Mesothelial cell of epicardium (in vitro differentiated cells): ENCODE measurements at places on chromosomes 2 and 18. TPM values are rescaled to one million over a fixed set of nuclear protein-coding genes. Genes with fewer than 3 reads are reported as not detected.

Gene GAREM2
- 25.0 to 27.5 TPM (median 26.4 TPM) in 3 replicates for total RNA-seq

Gene ARL6IP6
- 22.3 to 29.4 TPM (median 25.9 TPM) in 3 replicates for total RNA-seq

Gene LMAN2L
- total RNA-seq: 30.5 to 33.3 TPM (median 31.4 TPM) in 3 replicates

Gene UGP2
- total RNA-seq: 92.6 to 99.1 TPM (median 96.7 TPM) in 3 replicates

Gene CFAP65
- total RNA-seq: not detected in 3 replicates

Gene HOXD4
- 0.67 to 1.4 TPM (median 1.3 TPM) in 3 replicates for total RNA-seq

Gene TMEM200C
- 9.5 to 11.7 TPM (median 11.2 TPM) in 3 replicates for total RNA-seq

Gene ATP6V1C2
- total RNA-seq: 0.09 to 0.27 TPM (median 0.27 TPM) in 3 replicates

DNA sequence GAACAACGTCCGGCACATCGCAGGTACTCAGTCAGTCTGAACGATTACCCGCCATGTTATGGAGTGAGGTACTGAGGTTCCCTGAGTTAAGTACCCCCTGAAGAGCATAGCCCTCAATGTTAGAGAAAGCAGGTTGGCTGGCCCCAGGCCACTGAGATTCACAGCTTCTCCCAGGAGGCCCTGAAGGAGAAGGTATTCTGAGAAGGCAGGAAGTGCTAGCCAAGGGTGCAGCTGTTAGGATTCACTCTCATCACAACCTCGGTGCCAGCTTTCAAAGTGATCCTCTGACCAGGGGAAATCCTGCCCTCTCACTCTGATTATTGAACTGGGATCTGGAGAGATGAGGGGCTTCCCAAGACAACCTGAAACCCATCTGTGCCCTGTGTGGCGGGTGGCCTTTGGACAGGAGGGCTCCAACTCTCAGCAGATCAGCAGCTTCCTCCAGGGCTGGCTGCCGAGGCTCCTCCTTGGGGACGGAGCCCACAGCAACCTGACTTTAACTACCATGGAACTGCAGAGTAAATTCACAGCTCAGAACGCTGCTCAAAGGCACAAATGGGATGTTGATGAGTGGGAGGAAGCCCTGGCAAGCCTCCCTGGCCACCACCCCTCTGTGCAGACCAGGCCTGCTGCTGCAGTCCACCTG, 7.8 kb downstream of the EHD3 start:
- peaks cover 34% of the 10 kb centered on the region for H3K4me1 ChIP-seq
- H3K27ac ChIP-seq: no peak overlapping the region
- peaks cover 10% of the 10 kb centered on the region for H3K36me3 ChIP-seq
- H3K27me3 ChIP-seq: no peaks in the 10 kb centered on the region
- DNase-seq: no peak

GRCh38 chr2:3195641-3196476, 181.8 kb downstream of the EIPR1 start:
- H3K27me3 ChIP-seq: no peaks in the 10 kb centered on the region
- no peak for DNase-seq
- no peak overlapping the region for H3K27ac ChIP-seq
- peaks cover 3% of the 10 kb centered on the region for H3K36me3 ChIP-seq
- H3K4me1 ChIP-seq: no peaks in the 10 kb centered on the region

- DNase-seq: no peak
- H3K4me3 ChIP-seq: peak overlapping the region; percentile 73
- H3K27ac ChIP-seq: peak overlapping the region; percentile 81
- H3K36me3 ChIP-seq: no peaks in the 10 kb centered on the region
- peaks cover 6% of the 10 kb centered on the region for H3K27me3 ChIP-seq
Observed at GRCh38 chr18:62521593-62521992, 1.2 kb upstream of the ZCCHC2 start.

GRCh38 chr2:202193881-202194353, 44.5 kb downstream of the SUMO1 start:
- H3K4me3 ChIP-seq: no peak overlapping the region
- DNase-seq: no peak
- H3K36me3 ChIP-seq: no peaks in the 10 kb centered on the region
- peaks cover 2% of the 10 kb centered on the region for H3K27me3 ChIP-seq
- no peak overlapping the region for H3K27ac ChIP-seq
- H3K4me1 ChIP-seq: no peaks in the 10 kb centered on the region

DNA sequence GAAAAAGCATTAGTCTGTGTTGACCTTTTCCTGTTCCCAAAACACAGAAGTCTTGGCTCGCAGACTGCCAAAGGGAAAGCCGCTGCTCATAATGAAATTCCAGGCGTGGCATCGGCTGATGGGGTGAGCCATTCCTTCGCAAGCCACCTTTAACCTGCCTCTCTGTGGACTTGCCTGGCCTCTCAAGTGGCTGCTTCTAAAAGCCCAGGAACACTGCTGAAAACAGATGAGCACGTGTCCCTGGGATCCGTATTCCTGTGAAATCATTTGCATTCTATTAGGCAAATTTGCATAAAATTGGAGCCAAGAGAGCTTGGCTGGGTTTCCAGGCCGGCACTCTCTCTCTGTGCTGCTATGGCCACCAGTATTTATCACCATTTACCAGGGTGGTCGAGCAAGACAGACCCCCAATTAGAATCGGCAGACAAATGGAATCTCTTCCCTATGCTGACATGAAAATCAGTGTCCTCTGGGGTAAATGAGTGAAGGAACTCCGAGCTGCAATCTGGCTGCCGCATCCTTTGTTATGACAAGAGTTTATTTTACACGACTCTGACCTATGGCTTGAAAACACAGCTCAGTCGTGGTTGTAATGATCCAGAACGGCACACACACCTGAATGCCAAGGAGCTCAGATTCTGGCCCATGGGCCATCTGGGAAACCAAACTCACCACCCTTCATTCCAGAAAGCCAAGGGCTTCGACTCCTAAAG, 21.7 kb downstream of the BCL2 start:
- H3K36me3 ChIP-seq: peaks cover 4% of the 10 kb centered on the region
- no peaks in the 10 kb centered on the region for H3K27me3 ChIP-seq
- no peak for DNase-seq
- H3K4me1 ChIP-seq: peaks cover 3% of the 10 kb centered on the region

GRCh38 chr2:54310961-54311360, 54.9 kb upstream of the TSPYL6 start:
- peaks cover 13% of the 10 kb centered on the region for H3K4me1 ChIP-seq
- no peaks in the 10 kb centered on the region for H3K36me3 ChIP-seq
- no peak for DNase-seq

GRCh38 chr18:9289698-9290097, 44.9 kb upstream of the TWSG1 start:
- no peak for DNase-seq
- H3K4me1 ChIP-seq: peaks cover 2% of the 10 kb centered on the region
- H3K36me3 ChIP-seq: peaks cover 11% of the 10 kb centered on the region
- no peak overlapping the region for H3K27ac ChIP-seq
- no peak overlapping the region for H3K4me3 ChIP-seq

- H3K4me3 ChIP-seq: no peak overlapping the region
- DNase-seq: no peak
- H3K27me3 ChIP-seq: peaks cover 43% of the 10 kb centered on the region
- H3K27ac ChIP-seq: no peak overlapping the region
- H3K36me3 ChIP-seq: no peaks in the 10 kb centered on the region
Observed at GRCh38 chr2:99555404-99555803, 65.6 kb upstream of the REV1 start.

- no peak overlapping the region for H3K27ac ChIP-seq
- H3K27me3 ChIP-seq: peaks cover 14% of the 10 kb centered on the region
- no peak overlapping the region for H3K4me3 ChIP-seq
Observed at GRCh38 chr2:132279930-132280615, 118.3 kb upstream of the ANKRD30BL start.

DNA sequence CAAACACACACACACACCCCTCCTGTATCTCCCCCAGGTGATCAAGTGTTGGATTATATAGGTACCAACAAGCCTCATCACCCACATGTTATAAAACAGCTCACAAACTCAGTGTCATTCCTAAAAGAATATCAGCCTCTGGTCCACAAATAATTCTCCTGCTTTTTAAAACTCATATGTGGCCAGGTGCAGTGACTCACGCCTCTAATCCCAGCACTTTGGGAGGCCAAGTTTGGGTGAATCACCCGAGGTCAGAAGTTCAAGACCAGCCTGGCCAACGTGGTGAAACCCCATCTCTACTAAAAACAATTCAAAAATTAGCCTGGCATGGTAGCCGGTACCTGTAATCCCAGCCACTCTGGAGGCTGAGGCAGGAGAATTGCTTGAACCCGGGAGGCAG, 87.8 kb downstream of the LRATD1 start:
- H3K36me3 ChIP-seq: no peaks in the 10 kb centered on the region
- peaks cover 3% of the 10 kb centered on the region for H3K4me1 ChIP-seq
- no peak overlapping the region for H3K27ac ChIP-seq
- DNase-seq: no peak

- H3K36me3 ChIP-seq: peaks cover 3% of the 10 kb centered on the region
- no peaks in the 10 kb centered on the region for H3K27me3 ChIP-seq
- H3K4me3 ChIP-seq: no peak overlapping the region
- peak overlapping the region; percentile 76 for H3K27ac ChIP-seq
- H3K4me1 ChIP-seq: peaks cover 21% of the 10 kb centered on the region
- DNase-seq: no peak
Observed at GRCh38 chr18:3664563-3665178, 214.7 kb downstream of the TGIF1 start.

DNA sequence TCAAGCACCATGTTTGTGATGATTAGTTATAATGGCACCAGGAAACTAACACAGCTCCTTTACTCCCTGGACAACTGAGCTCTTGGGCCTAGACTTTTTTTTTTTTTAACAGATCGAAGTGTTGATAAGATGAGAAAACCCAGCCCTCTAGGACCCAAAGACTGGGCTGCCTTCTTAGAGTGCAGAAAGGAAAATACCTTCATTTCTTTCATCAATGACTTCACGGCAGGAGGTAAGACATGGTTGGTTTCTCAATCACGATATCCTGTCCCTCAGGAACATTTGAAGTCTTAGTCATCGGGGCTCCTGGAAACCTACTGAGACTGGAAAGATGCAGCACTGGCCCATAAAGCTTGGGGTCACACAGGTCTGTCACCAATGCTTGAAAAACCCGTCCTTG, 84.7 kb downstream of the TNFRSF11A start:
- no peaks in the 10 kb centered on the region for H3K4me1 ChIP-seq
- H3K27me3 ChIP-seq: peaks cover 24% of the 10 kb centered on the region
- no peak overlapping the region for H3K27ac ChIP-seq
- no peak for DNase-seq

GRCh38 chr2:12556762-12557161, 160.0 kb upstream of the TRIB2 start:
- H3K36me3 ChIP-seq: no peaks in the 10 kb centered on the region
- DNase-seq: no peak
- H3K4me3 ChIP-seq: no peak overlapping the region

GRCh38 chr2:152792974-152793373, 74.6 kb downstream of the ARL6IP6 start:
- H3K4me1 ChIP-seq: peaks cover 15% of the 10 kb centered on the region
- H3K27ac ChIP-seq: peak overlapping the region; percentile 70
- H3K27me3 ChIP-seq: no peaks in the 10 kb centered on the region
- no peak for DNase-seq
- H3K4me3 ChIP-seq: no peak overlapping the region

- no peak for DNase-seq
- H3K27ac ChIP-seq: no peak overlapping the region
- H3K4me3 ChIP-seq: no peak overlapping the region
- no peaks in the 10 kb centered on the region for H3K36me3 ChIP-seq
Observed at GRCh38 chr2:9294764-9295163, 88.2 kb downstream of the ASAP2 start.

- H3K4me3 ChIP-seq: no peak overlapping the region
- no peaks in the 10 kb centered on the region for H3K36me3 ChIP-seq
- H3K4me1 ChIP-seq: peaks cover 21% of the 10 kb centered on the region
- H3K27ac ChIP-seq: no peak overlapping the region
- no peaks in the 10 kb centered on the region for H3K27me3 ChIP-seq
Observed at GRCh38 chr2:197210430-197210829, 100.2 kb downstream of the ANKRD44 start.

- H3K27ac ChIP-seq: no peak overlapping the region
- no peaks in the 10 kb centered on the region for H3K36me3 ChIP-seq
- no peak overlapping the region for H3K4me3 ChIP-seq
- no peak for DNase-seq
- peaks cover 2% of the 10 kb centered on the region for H3K4me1 ChIP-seq
Observed at GRCh38 chr18:38759457-38759856, 1193.9 kb upstream of the CELF4 start.

DNA sequence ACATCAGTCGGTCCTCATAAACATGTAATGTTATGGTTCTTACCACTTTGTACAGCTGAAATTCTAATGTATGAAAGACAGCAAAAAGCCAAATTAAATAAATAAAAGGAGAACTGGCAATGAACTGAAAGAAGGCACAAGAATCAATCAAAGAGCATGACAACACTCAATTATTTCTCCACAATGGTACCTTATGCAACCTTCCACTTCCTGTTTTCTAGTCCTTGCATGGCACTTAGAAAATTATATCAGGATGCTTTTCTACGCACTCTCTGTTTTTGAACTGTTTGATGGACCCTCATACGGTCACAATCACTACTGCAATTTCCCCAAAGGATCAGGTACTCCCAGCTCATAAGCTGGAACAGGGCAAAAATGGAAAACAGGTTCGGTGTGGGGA, 81.6 kb downstream of the EPB41L3 start:
- no peak overlapping the region for H3K4me3 ChIP-seq
- H3K27ac ChIP-seq: no peak overlapping the region
- no peaks in the 10 kb centered on the region for H3K27me3 ChIP-seq
- no peaks in the 10 kb centered on the region for H3K36me3 ChIP-seq
- peaks cover 58% of the 10 kb centered on the region for H3K4me1 ChIP-seq
- no peak for DNase-seq

GRCh38 chr2:104280216-104280615, 573.7 kb upstream of the POU3F3 start:
- DNase-seq: no peak
- no peaks in the 10 kb centered on the region for H3K36me3 ChIP-seq
- H3K4me1 ChIP-seq: no peaks in the 10 kb centered on the region
- H3K27ac ChIP-seq: no peak overlapping the region
- no peaks in the 10 kb centered on the region for H3K27me3 ChIP-seq
- H3K4me3 ChIP-seq: no peak overlapping the region

- H3K27ac ChIP-seq: no peak overlapping the region
- peaks cover 1% of the 10 kb centered on the region for H3K36me3 ChIP-seq
- no peak for DNase-seq
Observed at GRCh38 chr2:111208639-111209038, 87.9 kb downstream of the BCL2L11 start.

DNA sequence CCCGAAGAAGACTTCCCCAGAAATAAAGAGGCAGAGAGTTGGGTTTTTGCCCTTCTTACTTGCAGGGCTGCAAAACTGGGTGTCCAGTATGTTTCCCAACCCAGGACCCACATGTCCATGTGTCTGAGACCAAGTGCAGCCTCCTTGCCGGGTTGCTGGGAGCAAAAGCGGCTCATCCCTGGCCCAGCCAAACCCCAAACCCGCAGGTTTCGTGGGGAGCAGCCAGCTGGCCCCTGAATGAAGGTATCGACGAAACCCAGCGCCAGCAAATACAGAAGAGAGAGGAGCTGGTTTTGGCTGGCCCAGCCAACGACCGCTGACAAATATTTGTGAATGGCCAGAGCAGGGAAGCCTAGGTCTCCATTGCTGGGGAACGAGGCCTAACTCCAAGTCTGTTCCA, 197.1 kb downstream of the SMAD7 start:
- peaks cover 24% of the 10 kb centered on the region for H3K4me1 ChIP-seq
- no peak overlapping the region for H3K27ac ChIP-seq
- no peak overlapping the region for H3K4me3 ChIP-seq

DNA sequence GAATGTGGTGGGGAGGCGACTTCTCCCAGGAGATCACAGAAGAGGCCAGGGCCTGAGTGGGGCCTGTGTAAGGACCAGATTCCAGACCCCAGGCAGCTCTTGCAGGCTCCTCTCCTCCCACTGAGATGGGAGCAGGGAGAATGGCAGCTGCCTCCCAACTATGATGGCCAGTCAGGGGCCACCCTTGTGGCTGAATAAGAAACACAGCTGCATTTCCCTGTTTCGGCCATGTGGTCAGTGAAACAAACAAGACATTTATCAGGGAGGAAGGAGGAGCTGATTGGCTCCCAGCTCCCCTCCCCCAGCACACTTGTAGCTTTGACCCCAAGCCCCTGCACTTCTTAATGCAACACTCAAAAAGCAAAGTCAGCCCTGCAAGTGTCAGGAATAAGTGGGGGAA, 143.5 kb downstream of the CELF4 start:
- peaks cover 10% of the 10 kb centered on the region for H3K4me1 ChIP-seq
- peak overlapping the region; percentile 19 for H3K27ac ChIP-seq
- H3K27me3 ChIP-seq: peaks cover 56% of the 10 kb centered on the region
- no peak overlapping the region for H3K4me3 ChIP-seq
- no peaks in the 10 kb centered on the region for H3K36me3 ChIP-seq
